ENCODE measurements at places on chromosomes 7 and 10.

GRCh38 chr7:139094596-139094995 is 14.9 kb downstream of the ZC3HAV1 start:
- no peak for DNase-seq

DNA sequence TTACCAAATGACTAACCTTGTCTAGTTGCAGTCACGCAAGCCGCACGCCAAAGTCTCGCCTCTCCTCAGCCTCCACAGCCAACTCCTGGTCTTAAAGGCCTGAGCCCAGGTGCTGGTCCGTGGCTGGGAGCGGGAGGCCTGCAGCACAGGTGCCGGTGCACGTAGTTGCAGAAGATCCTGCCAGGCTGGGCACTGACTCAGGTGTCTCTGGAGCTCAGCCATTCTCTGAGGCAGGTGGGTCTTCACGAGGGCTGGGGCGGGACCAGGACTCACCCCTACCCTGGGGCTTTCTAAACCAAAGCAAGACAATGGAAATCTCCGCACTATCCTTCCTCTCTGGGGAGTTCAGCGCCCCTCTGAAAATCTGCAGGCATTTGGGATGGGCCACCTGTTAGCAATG is 216.4 kb downstream of the MLLT10 start:
- no peak for DNase-seq

DNA sequence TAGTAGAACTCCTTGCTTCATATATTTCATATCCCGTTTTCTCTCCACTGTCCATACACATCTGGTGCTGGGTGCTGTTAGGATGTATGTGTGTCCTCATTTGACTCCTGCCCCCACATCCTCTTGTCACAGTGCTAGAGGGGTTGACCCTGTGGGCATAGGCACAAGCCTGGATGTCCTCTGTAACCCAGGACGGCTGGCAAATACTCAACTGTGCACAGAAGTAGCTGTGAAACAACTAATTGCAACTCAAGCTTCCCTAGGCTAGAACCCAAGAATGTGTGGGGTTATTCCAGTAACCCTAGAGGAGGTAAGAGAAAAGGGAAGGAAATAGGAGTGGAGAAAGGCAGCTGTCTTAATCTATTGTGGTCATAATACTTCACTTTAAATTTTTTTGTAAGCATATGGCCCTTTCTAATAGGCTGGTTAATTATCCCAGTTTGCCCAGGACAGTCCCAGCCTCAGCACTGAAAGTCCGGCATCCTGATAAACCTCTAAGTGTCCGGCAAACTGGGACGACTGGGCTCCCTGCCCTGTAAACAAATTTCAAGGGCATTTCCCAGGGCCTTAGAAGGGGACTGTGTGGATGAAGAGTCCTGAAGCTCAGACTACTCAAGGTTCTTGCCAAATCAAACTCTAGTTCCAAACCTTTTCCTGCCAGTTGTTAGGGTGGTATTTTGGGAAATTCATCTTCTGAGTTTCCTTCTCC is 283.2 kb upstream of the CELF2 start:
- DNase-seq: no peak

GRCh38 chr7:97167749-97168148 is 50.3 kb downstream of the SDHAF3 start:
- DNase-seq: no peak

DNA sequence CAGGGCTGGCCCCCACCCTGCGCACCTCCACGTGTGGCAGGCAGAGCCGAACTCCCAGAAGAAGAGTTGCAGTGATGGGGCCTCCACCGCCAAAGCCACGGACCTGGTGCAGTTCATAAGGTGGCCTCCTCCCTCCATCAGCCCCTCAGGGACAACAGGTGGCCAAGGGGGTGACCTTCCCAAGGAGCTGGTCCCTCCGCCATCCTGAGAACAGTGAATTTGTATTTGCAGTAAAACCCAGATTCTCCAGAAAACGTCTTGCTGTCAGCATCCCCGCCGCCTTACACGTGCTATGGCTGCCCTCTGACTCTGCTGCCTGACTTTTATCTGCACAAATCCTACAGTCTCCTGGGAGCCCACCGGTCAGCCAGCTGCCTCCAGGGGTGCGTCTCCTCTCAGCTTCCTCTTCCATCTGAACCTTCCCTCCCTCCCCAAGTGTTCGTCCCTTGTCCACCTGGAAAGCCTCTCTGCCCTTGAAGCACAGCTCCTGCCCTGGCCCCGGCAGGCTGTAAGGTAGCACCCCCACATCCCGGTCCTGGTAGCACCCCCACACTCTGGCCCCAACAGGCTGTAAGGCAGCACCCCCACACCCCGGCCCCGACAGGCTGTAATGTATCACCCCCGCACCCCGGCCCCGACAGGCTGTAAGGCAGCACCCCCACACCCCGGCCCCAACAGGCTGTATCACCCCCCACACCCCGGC is 311.8 kb downstream of the PTPRN2 start:
- no peak for DNase-seq

DNA sequence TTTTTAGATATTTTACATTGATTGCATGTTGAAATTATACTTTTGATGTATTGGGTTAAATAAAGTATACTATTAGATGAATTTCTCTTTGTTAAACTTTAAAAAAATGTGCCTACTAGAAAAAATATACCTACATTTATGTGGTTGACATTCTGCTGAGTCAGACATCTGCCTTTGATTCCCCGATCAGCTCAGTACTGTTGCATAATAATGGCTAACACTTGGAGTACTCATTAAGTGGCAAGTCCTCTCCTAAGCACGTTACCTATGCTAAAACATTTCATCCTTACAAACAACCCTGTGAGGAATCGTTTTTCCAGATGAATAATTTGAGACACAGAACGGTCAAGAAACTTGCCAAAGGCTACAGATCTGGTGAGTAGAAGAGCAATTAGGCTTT is 14.0 kb upstream of the SEM1 start:
- DNase-seq: no peak

All from body of pancreas (tissue), 4 donors.